Stimulated activated CD4-positive, alpha-beta T cell treated with anti-CD3 and anti-CD28 coated beads, Interleukin-2, amount 100 ng/mL, for 24 hours (primary cell): ENCODE measurements at places on chromosomes 1 and 21.

- no peak for DNase-seq
These were observed 591.6 kb upstream of the PLXNA2 start for GRCh38 chr1:208835781-208836180.

GRCh38 chr1:12383786-12384185 is 154.0 kb downstream of the VPS13D start:
- DNase-seq, result no peak

DNA sequence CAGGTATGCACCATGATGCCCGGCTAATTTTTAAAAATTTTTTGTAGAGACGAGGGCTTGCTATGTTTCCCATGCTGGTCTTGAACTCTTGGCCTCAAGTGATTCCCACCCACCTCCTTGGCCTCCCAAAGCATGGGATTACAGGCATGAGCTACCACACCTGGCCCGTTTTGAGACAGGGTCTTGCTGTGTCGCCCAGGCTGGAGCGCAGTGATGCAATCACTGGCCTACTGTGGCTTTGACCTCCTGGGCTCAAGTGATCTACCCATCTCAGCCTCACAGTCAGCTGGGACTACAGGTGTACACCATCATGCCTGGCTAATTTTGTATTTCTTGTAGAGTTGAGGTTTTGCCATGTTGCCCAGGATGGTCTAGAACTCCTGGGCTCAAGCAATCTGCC is 7.5 kb upstream of the SH3D21 start:
- no peak for DNase-seq

DNA sequence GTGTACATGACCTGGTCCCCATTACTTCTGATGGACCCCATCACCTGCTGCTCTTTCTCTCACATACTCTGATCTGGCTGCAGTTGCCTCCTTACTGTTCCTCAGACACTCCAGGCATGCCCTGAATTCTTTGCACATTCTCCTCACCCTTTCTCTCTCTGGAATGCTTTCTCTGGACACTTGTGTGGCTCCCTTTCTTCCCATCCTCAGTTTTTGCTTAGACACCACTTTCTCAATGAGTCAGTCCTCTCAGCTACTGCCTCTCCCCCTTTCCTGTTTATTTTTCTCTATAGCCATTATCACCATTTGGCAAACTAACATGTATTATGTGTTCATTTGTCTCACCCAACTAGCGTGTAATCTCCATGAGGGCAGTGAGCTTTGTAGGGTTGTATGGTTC is 28.1 kb downstream of the PLXNA2 start:
- DNase-seq, result no peak

DNA sequence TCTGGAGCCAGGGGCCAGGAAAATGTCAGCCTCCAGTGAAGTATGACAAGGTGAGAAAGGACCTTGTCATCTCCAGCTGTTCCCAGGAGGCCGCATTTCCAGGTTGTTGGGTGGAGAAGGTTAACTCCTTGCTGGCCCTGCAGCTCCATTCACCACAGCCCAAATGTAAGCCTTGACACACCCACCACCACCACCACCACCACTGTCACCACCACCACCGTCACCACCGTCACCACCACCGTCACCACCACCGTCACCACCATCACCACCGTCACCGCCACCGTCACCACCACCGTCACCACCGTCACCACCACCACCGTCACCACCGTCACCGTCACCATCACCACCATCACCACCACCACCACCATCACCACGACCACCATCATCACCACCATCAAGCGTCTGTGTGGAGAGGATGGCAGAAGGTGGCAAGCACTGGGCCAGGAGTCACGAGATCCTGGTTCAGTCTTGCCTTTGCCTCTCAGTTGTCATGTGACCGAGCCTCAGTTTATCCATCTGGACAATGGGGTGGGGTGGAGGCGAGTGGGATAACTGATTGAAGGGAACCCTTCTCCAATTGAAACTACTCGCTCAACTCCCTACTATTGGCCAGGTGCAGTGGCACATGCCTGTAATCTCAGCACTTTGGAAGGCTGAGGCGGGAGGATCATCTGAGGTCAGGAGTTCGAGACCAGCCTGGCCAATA is 21.2 kb upstream of the FAM131C start:
- no peak for DNase-seq

GRCh38 chr1:39395357-39395831 is 96.0 kb upstream of the BMP8A start:
- no peak for DNase-seq

DNA sequence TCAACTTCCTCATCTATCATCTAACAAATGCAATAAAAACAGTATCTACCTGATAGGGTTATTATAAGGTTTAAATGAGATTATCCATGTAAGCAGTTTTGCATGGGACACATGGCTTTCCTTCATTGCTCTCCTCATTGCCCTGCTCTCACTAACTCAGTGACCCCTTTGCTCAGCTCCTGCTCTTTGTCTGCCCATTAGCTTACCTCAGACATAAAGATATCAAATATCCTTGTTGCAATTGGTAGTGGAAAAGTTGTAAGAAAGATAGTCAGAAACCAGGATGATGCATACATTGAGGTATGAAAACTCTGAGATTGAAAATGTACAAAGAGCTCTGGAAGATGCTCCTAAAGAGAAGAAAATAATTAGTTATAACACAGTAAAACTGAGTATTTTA is 89.8 kb downstream of the EVI5 start:
- no peak for DNase-seq

- no peak for DNase-seq
These were observed 385.0 kb downstream of the SMYD3 start for GRCh38 chr1:246122071-246122470.

DNA sequence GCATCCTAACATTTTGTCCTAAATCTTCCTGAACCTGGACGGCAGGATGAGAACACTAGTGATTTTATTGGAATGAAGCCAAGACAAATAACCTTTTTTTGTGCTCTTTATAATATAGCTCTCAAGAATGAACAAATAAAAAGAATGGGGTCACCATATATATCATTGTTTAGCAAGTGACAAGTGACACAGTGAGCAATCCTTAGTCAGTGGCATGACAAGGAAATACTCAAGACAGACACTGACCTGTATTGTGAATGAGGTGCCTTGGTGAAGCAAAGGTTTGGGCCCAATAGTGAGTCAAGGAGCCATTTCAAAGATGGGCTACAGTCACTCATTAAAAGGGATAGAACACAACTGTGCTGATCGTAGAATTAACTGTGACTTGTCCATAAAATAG is 35.7 kb downstream of the PTGFR start:
- DNase-seq, result no peak

GRCh38 chr1:193589597-193590040 is 403.2 kb upstream of the B3GALT2 start:
- no peak for DNase-seq

DNA sequence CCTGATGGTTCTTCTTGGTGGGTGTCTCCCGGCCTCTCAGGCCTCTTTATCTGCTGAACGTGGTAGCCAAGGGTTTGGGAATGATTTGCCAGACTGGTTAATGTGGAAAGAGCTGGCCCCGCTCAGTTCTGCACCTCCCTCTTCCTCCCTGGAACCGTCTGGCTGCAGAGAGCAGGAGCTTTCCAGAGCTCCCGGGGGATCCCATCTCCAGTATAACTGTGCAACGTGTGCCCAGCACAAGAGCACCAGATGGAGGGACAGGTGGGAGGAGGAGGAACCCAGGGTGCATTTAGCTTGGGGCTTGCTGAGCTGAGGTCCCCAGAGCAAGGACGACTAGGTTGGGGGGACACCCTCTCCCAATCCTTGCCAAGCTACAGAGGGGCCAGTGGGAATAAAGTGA is 5.0 kb downstream of the TFF1 start:
- DNase-seq, result no peak

- no peak for DNase-seq
These were observed 179.6 kb downstream of the TPR start for GRCh38 chr1:186195377-186195931.

GRCh38 chr1:154478013-154478412 is 24.0 kb upstream of the TDRD10 start:
- DNase-seq, result no peak

DNA sequence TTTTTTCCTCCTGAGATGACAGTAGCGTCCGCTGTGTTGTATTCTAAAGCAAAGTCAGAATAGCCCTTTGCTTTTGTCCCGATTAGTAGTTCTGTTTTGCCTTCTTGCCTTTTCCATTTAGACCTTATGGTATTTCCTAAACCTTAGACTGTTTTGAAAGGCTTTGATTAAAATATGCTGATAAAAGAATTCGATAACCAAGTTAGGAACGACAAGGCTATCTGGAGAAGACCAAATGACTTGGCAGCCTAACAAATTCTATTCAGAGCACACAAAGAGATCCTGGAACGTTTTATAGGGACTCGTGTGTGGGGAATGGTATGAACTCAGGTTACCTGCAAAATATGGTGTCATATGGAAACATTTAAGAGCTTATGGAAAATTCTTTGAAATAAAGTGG is 42.9 kb downstream of the NFIA start:
- DNase-seq, result no peak

- DNase-seq, result peak; percentile 41
These were observed 1.3 kb downstream of the EDARADD start for GRCh38 chr1:236395230-236395946.

GRCh38 chr21:43869486-43870325 is 4.7 kb downstream of the AGPAT3 start:
- DNase-seq, result no peak

DNA sequence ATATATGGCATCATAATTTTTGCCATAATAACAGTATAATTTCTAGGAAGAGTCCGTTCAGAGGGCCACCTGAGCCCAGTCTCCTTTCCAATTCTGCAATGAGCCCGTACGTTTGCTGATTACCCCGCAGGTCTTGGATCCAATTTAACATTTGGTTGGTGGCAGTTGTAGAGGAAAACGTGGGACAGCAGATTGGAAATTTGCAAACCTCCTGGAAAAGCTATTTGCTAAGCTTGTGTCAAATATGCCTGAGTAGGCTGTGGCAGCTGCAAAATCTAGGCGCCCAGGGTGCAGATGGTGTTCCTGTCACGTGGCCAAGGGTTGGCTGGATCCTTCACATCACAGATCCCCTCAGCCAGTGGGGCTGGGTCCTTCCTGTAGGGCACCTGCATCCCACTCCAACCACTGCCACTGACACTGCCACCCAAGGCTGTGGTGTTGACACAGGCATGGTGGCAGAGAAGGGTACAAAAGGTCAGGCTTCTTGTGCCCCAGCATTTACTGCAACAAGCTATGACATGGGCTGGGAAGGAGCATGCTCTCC is 174.8 kb upstream of the SYT6 start:
- DNase-seq, result no peak

- DNase-seq, result no peak
These were observed 105.5 kb downstream of the ZC3H11B start for GRCh38 chr1:219507437-219507836.

DNA sequence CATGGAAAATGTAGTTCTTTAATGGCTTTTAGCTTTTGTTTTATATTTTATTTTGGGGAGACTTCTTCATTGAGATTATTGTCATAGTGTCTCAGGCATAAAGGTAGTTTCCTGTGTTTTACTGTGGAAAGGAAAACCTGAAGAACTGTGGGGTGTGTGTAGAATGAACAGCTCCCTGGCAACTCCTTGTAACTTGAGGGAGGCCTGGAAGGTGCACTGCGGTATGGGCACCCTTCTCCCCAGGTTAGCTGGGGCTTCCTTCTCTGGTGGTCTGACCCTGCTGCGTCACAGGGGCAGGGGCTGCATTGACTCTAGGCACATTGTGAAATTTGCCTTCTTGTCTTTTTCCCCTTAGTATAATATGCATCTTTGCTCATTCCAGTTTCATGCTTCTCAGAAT is 1.7 kb downstream of the ATP1B1 start:
- no peak for DNase-seq

- no peak for DNase-seq
These were observed 28.1 kb upstream of the ZYG11A start for GRCh38 chr1:52814465-52814864.

GRCh38 chr1:113073479-113073950 is 517 bp downstream of the LRIG2 start:
- DNase-seq, result no peak

DNA sequence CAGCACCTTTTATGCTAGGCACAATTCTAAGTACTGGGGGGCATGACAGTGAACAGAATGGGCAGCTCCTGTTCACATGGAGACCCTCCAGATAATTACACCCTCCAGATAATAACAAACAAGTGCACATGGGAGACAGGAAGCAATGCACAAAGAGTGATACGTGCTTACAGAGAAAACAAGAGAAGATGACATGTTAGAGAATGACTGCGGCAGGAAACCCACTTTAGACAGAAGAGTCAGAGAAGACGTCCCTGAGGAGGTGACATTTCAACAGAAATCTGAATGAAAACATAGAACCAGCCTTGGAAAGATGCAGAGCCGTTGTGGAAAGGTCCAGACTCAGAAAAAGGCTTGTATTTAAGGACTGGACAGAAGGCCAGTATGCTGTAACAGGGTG is 54.7 kb upstream of the ARTN start:
- DNase-seq, result no peak

GRCh38 chr1:183896466-183897048 is 91.6 kb downstream of the RGL1 start:
- no peak for DNase-seq

DNA sequence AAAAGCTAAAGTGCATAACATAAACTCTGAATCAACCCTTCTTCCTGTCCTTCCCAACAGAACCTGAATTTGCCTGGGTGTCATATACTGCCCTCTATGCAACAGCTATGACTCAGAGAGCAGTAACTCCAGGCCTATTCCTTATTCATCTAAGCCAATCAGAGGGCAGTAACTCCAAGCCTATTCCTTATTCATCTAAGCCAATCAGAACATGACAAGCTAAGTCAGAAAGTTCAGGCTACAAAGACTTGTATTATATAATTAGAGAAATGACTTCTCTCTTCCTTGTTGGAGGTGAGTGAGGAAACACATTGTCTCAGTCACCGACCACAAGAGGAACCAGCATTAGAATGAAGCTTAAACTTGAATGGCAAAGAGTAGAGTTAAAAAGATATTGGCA is 26.2 kb upstream of the TADA1 start:
- no peak for DNase-seq

- DNase-seq, result peak; percentile 72
These were observed 1.1 kb downstream of the LAMB3 start for GRCh38 chr1:209651138-209651587.

GRCh38 chr21:39105341-39105765 is 77.9 kb downstream of the PSMG1 start:
- DNase-seq, result no peak

DNA sequence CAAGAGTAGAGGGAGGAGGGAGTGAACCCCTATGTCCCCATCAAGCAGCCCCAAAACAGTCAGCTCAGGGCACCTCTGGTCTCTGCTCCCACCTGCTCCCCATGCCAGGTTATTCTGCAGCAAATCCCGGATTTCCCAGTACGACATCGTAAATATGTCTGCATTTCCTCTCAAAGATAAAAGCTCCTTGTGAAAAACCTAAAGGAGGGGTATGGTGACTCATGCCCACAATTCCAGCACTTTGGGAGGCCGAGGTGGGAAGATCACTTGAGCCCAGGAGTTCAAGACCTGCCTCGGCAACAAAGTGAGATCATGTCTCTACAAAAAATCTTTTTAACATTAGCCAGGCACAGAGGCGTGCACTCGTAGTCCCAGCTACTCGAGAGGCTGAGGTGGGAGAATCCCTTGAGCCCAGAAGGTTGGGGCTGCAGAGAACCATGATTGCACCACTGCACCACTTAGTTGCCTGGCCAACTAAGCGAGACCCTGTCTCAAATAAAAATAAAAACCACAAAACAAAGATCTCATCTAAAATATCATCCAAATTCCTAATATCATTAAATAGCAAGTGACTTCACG is 7.1 kb downstream of the ACOT7 start:
- DNase-seq, result no peak

GRCh38 chr1:24189528-24189927 is 2.4 kb upstream of the IFNLR1 start:
- peak; percentile 42 for DNase-seq

GRCh38 chr1:209641832-209642172 is 10.4 kb downstream of the LAMB3 start:
- no peak for DNase-seq

GRCh38 chr21:27104846-27105431 is 138.1 kb upstream of the ADAMTS5 start:
- DNase-seq, result no peak
